ENCODE measurements at places on chromosomes 5 and 9.

GRCh38 chr5:172931001-172931536 is 28.2 kb upstream of the RPL26L1 start:
- no peak for DNase-seq

- no peak for DNase-seq
Observed at GRCh38 chr5:5062525-5063302, 77.4 kb upstream of the ADAMTS16 start.

GRCh38 chr5:175438234-175438857 is 5.6 kb downstream of the DRD1 start:
- no peak for DNase-seq

DNA sequence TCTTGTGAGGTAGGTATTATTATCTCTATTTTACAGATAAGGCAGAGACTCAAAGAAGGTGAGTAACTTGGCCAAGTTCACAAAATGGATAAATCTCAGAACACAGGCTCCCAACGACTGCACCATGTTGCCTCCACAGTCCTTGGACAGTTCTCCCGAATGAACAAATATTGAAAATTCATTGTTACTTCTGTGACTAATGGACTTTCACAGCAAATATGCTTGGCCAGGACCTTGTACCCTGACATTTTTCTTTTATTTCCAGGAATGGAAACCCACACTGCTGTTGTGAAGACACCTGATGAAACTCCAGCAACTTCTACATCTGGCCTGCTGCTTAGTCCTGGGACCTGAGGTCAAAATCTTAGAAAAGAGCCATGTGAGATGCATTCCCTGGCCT is 2.5 kb upstream of the CYSTM1 start:
- DNase-seq: no peak

DNA sequence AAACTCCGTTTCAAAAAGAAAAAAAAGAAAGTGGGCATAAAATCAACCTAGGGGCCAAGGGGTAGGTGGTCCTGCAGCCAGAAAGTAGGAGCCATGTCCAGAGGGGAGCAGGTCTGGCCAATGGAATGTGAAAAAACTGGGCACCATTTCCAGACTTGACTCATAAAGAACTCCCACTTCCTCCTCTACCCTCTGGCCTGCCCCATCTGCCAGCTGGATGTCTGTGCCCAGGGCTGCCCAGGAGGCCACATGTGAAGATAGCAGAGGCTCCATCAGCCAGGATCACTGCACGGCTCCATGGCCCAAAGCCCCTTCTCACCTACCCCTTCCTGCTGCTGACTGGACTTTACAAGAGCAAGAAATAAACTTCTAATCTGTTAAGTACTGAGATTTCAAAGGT is 42.1 kb upstream of the EEIG1 start:
- no peak for DNase-seq

GRCh38 chr5:158565017-158565789 is 534.5 kb downstream of the EBF1 start:
- no peak for DNase-seq

GRCh38 chr9:14652729-14653377 is 40.4 kb downstream of the ZDHHC21 start:
- DNase-seq: no peak

GRCh38 chr5:132228241-132229035 is 785 bp upstream of the P4HA2 start:
- DNase-seq: no peak

DNA sequence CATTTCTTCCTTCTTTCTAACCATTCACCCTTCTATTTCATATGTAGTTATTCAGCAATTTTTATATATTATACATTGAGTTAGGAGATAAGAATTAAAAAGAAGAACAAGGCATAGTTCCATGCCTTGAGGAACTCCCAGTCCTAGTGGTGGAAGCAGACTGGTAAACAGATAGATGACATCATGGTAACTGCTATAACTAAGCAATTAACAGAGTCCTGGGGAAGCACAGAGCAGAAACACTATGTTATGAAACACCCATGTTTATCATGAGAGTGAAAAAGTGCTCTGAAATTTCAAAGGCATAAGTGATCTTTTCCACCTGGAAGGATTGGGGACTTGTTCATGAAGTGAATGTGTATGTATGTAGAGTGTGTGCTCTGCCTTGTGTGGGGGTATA is 14.6 kb downstream of the PAPPA start:
- no peak for DNase-seq

- DNase-seq: no peak
Observed at GRCh38 chr5:56434986-56435385, 201.9 kb upstream of the ANKRD55 start.

- DNase-seq: no peak
Observed at GRCh38 chr5:113451797-113452196, 17.0 kb upstream of the TSSK1B start.

DNA sequence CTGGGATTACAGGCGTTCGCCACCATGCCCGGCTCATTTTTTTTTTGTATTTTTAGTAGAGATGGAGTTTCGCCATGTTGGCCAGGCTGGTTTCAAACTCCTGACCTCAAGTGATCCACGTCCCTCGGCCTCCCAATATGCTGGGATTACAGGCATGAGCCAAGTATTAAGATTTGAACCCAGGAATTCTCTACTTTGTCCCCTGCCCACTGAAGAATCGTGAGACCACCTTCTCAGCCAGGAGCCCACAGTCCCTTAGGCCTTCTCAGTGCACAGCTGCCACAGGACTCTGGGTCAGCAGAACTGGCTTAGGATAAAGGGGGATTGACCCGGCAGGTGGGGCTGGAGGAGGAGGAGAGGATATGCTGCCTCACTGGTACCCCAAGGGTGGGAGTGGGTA is 13.4 kb downstream of the OLFML2A start:
- no peak for DNase-seq

DNA sequence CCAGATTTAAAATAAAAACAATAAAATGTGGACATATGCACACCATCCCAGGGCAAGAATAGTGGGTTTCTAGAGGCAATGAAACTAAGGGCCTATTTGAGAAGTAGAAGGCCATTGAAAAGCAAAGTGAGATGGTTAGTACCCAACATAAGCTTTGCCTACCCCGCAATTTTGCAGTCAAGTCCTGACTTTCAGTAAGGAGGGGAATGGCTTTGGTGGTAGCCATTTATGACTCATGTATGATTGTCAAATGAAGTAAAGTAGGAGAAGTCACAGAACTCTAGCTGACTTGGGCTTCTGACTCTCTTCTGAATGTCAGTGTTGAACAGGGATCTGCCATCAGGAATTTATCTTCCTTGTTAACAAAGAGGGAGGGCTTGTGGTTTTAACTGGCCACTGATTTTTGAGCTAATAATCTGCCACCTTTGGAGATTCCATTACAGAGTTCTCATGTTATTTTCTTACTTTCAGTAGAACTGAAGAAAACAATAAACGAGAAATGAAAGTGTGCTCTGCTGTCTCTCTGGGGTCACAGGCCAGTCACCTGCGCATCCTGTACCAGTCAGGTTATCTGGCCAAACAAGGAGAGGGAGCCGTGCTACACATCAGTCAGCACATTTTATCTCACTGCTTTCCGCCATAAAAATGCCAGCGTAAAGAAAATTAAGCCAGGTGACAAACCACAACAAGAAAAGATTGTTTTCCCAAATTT is 14.3 kb upstream of the SNCAIP start:
- no peak for DNase-seq

DNA sequence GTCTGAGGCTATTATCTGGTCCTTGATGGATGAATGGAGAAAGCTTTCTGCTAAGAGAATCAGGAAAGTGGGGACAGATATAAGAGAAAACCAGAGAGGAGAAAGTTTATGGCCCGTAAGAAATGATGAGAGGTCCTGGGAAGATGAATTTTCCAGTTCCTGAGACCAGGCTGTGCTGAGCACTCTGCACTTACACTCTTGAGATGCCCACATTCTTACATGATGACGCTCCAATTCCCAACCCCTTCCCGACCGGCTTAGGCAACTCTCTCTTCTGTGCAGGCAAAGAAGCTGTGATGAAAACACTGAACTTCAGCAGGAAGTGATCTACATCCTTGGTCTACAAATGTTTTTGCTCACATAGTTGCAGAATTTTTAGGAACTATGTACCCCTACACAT is 417.0 kb downstream of the ARHGEF28 start:
- DNase-seq: no peak

DNA sequence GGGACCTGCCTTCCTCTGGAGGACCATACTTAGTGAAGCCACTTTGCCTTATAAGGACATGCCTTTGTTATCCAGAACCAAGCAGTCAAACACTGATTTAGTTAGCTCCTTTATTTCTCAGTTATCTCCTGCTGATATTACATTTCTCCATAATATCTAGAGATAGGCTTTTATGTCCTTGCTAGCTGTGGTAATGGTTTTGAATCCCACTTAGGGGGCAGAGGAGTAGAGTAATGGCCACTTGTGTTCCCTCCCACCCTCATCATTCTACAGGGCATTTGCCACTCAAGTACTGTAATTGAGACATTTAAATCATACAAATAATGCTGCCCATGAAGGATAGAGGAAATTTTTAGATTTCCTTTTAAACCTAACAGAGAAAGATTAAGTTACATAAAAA is 80.9 kb downstream of the DOCK8 start:
- DNase-seq: no peak

DNA sequence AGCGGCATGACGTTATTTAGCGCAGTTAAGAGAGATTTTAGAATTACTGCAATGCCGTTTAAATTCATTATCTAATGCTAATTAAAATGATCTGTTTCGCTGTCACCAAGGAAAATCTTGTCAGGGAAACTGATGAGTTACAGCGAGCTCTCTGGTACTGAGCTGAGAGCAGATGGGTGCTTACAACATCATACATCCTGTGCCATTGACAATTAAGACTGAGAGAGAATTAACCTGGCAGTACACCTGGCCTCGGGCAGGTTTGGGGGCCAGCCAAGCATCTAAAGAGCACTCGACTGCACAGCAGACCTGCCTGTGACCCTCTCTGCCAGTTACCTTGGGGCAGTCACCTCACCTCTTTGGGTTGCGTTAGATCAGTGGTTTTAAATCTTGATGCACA is 55.0 kb downstream of the PUM3 start:
- no peak for DNase-seq

DNA sequence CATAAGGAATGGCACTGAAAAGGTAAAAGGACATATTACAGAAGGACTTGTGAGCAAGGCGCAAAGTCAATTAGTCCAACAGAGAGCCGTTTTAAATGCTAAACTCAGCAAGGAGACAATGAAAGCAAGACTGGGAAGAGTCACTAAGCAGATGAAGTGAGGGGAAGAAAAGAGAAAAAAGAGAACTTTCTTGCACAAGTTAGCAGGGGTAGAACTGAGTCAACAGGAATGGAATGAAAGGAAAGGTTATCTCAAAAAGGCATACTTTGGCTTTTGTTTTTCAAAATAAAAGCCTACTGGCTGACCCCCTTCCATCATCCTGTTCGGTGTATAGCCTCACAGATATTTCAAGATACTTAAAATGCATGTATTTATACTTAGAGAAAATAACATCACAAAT is 75.0 kb downstream of the NR6A1 start:
- no peak for DNase-seq

DNA sequence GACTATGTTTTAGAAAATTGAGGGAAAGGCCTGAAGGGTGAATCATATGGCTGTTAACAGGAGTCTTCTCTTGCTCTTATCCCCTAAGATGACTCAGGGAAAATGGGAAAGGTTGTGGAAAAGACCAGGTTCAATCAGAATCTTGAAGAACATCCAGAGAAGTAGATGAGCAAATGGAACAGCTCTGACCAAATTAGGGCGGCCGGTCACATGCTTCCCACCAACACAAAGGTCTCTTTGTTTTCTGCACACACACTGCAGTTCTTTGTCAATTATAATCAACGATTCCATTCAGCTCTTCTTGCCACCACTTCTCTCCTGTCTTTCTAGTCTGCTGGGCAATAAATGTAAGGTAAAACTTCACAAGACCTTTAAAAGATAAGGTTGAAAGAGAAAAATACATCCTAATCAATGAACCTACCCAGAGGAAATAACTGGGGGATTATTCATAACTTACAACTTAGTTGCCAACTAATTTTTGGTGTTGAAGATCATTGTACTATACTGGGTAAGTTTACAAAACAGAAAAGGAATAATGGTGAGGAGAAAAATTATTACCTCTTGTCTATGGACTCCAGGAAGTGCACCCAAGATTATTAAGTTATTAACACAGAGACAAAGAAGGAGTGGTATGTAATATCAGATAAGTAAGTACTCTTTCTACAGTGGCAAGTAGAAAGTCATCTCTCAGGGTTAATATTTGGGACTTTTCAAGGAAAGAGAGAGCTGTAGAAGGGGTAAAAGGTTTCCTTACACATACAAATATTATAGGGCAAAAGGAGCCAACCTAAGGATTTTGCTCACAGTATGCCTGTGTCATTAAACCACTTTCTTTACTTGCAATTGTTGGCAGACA is 441.9 kb upstream of the PIK3R1 start:
- DNase-seq: no peak

DNA sequence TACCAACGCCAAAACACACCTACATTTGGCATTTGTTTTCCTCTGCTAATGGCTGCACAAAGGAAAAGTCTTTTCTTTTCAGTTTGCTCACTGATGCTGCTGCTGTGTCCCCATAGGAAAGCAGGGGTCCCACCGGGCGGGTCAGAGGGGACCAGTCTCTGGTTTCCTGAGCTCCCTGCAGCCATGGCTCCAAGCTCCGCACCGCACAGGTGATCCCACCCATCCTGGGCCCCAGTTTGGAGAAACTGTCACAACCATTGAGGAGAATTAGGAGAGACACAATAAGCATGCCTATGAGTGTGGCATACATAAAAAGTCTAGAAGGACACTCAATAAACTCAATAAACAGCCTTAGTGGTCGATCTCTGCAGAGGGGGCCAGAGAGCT is 19.9 kb downstream of the MED10 start:
- DNase-seq: no peak

DNA sequence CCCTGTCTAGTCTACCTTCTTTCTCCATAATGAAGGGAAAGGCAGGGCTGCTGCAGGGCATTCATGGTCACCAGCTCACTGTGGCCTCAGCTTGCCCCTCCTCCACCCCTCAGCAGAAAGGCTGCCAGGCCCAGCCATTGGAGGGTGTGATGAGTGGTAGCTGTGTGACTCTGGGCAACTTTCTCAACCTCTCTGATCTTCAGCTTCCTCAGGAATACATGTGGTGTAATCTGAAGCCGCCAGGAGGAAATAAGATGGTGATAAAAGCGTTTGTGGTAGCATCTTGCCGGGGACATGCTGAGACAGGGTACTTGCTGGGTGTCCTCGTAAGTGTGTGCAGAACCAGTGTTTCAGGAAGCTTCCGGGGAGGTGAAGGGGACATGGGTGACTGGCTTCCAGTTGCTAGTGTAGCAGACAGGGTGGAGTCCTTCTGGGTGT is 9.8 kb downstream of the CXCL14 start:
- DNase-seq: no peak

DNA sequence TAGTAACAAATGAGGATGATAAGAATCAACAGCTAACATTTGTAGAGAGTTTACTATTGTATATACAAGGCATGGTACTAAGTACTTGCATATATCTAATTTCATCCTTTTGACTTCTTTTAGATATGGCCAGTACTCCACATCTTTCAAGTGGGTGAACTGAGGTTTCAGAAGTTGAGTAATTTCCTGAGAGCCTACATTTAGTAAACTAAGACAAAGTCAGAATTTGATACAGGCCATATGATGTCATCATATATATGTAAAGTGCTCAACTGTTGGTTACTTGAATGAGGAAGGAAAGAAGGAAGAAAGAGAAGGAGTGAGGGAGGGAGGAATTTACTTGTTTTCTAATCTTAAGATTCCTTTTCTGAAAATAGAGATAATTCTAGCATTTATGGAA is 52.8 kb downstream of the GRIA1 start:
- DNase-seq: no peak

GRCh38 chr9:120438836-120439546 is 141.0 kb downstream of the CDK5RAP2 start:
- no peak for DNase-seq

GRCh38 chr5:160129841-160130240 is 10.6 kb upstream of the PWWP2A start:
- no peak for DNase-seq
